ENCODE measurements at places on chromosomes 16 and 17.

DNA sequence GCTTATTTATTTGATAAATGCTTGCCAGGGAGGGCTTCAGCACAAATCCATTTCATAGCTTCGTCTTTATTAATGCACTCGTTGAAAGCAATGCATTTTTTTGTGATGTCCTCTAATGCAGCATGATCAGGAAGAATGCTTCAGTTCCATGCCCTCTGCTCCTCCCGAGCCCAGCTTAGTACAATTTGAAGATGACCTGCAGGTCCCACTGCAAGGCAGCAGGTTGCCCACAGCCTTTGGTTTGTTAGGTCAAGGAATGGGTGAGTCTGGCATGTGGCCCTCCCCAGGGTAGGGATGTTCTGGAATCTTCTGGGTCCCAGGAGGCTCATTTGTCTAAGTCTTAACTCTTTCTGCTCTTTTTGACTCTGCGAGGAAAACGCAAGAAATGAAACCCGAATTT, 49.4 kb upstream of the MARCHF10 start:
- DNase-seq: no peak

- DNase-seq: peak; percentile 82
Measured at GRCh38 chr17:69609473-69610305, 195.2 kb downstream of the MAP2K6 start.

- DNase-seq: no peak
Measured at GRCh38 chr17:149231-149630, 11.9 kb downstream of the SCGB1C2 start.

GRCh38 chr16:14510939-14511799, 118.9 kb downstream of the PARN start:
- no peak for DNase-seq

DNA sequence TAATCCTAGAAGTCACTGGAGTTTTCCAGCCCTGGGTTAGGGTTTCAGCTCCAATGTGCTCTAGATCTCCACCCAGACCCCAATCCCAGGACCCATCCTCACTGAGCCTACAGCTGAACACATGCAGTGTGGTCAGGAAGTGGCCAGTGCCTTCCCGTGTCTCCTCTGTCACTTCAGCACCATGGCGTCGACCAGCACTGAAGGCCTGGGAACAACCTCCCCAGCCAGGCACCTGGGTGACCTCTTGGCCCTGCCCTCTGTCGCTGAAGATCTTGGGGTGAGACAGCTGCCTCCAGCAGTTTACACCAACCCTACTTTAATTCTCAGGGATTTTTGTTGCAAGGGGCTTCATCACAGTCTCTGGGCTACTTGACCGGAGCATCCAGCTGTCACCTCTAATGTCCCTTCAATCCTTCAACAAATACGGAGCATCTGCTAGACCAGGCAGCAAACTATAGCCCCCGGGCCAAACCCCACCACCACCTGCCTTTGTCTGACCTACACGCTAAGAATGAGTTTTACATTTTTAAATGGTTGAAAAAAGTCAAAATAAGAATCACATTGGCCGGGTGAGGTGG, 18.0 kb upstream of the GSG1L start:
- DNase-seq: no peak

- no peak for DNase-seq
Measured at GRCh38 chr17:36524428-36524876, 10.2 kb downstream of the MYO19 start.

GRCh38 chr17:13704333-13704732, 102.6 kb upstream of the HS3ST3A1 start:
- no peak for DNase-seq

DNA sequence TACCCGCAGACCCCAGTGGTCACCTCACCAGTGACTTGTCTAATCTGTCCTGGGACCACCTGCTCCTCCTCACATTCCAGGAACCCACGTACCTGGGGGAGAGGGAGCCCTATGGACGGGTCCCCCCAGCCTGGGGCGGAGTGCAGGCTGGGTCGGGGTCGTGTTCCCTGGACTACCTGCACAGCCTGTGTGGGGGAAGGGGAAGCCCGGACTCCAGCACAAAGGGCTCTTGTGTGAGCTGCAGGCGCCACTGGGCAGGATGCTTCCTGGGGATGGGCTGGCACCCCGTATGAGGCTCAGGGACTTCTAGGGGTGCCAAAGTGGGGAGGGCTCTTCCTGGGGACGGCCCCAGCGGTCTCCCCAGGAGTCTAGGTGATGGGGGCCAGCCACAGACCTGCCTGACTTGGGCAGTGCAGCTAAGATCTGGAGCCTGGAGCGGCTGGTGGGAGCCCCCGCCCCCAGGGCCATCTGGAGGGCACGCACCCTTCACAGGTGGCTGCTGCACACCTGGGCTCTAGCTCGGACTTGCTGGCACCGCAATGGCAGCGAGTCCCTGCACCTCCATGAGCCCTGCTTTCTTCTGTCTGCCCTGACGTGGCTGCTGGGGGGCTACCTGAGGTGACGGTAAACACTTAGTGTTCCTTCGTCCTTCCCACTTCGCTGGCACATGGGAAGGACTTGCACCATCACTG, 7.5 kb downstream of the VASN start:
- no peak for DNase-seq

DNA sequence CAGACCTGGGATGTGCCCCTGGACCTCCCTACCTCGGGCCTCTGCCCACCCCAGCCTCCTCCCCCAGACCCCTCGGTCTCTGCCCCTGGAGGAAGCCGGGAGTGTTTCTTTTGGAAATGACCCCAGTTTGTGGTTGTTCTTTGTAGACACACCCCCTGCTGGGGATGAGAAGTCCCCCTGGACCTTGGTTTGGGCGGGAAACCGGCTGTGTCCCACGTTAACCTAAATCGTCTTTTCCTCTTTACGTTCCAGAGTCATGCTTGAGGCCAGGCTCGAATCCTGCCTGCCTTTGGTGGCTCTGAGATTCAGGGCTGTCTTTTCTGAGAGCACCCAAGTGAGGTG, 116.6 kb downstream of the METRNL start:
- no peak for DNase-seq

DNA sequence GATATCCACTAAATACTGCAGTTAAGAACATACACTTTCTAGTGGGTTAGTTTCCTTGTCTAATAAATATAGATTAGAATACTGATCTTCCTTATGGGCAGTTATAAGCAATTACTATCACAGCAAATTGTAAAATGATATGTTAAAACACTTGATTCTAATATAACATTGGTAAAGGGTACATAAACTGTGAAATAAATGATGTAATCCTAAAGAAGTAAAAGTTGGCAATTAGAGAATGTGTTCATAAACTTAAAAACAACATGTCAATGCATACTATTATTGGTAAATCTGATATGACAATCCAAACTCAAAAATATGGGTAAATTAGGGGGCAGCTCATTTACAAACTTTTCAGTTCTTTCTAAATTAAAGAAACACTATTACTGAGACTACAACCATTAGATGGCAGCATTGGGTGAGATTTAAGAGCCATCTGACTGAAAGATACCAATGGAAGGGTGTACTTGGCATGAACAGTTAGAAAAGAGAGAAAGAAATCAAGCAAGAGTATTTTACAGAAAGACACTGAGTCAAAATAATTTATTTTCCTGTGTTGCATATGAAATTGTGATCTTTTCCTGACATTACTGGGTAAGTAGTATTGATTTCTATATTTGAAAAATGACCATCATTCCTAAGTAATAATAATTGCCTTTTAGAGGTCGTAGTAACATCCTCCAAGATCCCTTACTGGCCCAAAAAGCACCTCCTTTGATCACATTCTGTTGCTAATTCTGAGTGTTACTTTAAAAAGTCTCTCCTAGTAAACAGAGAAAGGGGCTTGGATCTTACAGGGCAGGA, 119.6 kb downstream of the SPAG9 start:
- peak; percentile 50 for DNase-seq

DNA sequence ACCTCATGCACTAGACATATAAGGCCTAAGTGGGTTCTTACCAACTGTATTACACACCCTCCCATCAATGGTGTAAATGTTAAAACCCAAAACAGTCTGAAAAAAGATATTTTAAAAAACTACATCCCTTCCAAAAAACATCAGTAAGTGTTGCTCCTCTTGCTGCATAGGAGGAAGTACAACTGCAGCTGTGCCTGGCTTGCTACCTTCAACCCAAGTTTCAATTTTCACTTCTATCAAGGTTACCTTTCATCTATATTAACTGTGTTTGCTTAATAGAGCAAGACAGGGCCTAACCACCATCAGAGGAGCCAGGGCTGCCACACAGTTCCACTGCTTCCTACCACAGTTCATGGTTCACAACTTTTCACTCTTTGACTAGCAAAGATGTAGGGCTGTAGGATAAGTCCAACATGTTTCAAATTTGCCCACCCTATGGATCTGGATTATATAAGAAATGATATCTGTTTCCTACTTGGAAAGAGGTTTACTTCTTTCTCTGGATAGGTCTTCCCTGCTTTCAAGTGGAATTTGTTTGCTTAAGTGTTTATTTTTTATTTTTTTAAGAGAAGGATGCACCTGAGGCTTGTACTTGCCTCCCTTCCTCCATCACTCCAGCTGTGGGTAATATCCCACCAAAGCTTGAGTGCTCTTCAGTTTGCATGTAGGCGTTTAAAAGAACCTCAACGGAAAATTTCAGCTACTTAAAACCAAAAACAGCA, 56.7 kb downstream of the GRB7 start:
- DNase-seq: no peak

DNA sequence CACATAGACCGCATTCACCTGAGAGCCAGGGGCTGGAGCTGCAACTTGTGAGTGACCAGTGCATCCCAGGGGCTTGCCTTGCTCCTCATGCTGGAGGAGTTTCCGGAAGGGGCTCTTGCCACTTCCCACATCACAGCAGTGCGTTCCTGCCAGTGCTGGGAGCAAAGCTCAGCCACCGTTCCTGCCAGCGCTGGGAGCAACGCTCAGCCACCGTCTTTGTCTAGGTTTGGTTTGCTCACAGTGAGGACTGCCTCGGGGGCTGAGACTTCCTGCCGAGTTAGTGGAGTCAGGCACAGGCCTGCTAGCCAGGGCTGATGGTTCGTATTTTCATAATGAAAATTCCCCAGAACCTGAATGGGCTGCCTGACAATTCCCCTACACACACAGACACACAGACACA, 5.4 kb upstream of the CHRNE start:
- no peak for DNase-seq

DNA sequence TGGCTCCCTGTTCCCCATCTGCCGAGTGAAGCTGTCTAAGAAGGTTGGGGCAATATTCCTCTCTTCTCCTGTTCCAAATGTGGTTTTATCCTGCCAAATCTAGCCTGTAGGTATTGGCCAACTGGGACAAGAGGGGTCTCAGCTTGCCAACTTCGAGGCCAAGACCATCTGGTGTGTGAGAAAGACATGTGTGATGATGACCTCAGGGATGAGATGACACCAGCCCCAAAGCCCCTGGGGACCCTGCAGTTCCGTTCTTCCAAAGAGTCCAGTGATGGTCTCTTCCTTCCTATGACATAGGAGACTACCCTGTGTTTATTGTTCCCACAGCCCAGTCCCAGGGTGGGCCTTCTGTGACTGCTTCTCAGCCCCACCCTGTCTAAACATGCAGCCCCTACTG, 34.8 kb upstream of the ADAMTS18 start:
- no peak for DNase-seq

GRCh38 chr17:79890706-79891105, 51.5 kb upstream of the CBX4 start:
- no peak for DNase-seq

DNA sequence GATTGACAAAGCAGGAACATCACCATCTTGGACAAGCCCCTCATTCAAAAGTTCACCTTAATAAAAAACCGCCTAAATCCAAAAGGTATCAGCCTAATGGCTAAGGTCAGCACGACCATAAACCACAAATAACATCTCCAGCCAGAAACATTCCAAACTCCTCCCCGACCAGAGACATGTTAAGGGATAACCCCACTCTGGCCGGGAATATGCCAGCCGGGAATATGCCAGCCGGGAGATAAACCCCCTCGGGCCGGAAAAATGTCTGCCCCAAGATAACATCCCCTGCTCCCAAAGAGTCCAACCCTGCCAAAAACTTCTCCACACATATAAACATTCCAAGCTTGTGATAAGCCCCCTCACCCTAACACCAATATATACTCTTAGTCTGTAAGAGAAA, 1.4 kb downstream of the DHX33 start:
- no peak for DNase-seq

DNA sequence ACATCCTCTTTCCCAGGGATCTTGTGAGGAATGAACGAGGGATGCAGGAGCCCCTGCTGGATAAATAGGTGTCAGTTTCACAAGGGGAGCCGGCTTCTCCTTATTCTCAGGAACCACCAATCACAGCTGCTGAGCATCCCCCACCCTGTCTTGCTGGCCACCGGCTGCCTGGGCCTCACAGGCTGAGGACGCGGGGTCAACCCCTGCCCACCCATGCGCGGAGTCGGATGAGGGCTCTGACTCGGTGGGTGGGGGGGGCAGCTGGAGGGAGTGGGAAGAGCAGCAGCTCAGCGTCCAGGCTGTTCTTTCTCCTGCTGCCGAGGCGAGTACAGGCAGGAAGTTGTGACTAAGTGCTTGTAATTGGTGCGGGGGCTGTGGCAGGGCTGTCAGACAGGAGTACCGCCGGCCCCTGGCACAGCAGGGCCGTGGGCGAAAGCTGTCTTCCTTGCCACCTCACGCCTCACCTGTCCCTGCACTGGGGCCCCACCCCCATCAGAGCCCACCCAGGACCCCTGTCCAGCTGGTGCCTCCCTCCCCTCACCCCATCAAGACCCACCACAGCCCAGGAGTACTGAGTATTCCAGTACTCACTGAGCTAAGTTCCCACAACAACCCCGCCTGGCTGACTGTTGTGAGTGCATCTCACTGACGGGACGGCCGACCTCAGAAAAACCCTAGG, 11.0 kb upstream of the DPEP1 start:
- DNase-seq: peak; percentile 57

GRCh38 chr17:2061441-2061958, 6.6 kb downstream of the HIC1 start:
- DNase-seq: no peak

- DNase-seq: peak; percentile 68
Measured at GRCh38 chr17:82668631-82669099, 20.4 kb upstream of the WDR45B start.

- DNase-seq: peak; percentile 45
Measured at GRCh38 chr16:58020628-58021521, 4.7 kb upstream of the MMP15 start.

DNA sequence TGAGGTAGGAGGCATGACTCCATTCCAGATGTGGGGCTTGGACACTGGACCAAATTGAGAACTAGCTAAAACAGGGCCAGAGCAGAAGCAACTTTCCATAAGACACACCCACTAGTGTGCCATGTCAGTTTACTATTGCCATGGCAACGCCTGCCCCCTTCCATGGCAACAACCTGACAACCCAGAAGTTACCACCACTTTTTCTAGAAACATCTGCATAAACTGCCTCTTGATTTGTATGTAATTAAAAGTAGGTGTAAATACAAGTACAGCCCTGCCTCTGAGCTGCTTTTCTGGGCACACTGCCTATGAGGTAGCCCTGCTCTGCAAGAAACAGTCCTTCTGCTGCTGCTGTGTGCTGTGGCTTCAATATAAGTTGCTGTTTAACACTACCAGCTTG, 19.5 kb upstream of the SCNN1B start:
- no peak for DNase-seq
